SK-MEL-5 (cell line): ENCODE measurements at places on chromosomes 4 and X. TPM values are rescaled to one million over a fixed set of nuclear protein-coding genes. Genes with fewer than 3 reads are reported as not detected.

DNA sequence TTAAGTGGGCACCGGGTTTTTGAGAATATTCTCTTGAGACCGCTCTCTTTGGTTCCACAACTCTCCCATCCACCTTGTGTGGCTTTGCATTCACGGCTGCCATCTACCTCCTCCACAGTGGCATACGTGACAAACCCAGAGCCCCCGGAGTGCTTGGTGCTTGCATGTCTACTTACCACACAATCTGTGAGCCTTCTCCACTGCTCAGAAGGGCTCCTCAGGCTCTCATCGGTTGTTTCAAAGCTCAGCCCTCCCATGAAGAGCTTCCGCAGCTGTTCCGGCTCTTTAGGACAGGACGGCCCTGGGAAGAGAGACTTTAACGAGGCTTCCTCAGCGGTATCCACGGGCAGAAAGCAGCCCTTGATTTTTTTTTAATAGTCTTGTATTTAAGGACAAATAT is 167.6 kb upstream of the ANK2 start:
- no peak for DNase-seq

CXCR3 gene
- total RNA-seq: not detected in 2 replicates

- DNase-seq: no peak
Observed at GRCh38 chr4:189033801-189034347, 894.6 kb downstream of the TRIML1 start.

SMIM10L2A gene
- total RNA-seq: 0.03 TPM in 1 of 2 replicates, not detected in the other

DNA sequence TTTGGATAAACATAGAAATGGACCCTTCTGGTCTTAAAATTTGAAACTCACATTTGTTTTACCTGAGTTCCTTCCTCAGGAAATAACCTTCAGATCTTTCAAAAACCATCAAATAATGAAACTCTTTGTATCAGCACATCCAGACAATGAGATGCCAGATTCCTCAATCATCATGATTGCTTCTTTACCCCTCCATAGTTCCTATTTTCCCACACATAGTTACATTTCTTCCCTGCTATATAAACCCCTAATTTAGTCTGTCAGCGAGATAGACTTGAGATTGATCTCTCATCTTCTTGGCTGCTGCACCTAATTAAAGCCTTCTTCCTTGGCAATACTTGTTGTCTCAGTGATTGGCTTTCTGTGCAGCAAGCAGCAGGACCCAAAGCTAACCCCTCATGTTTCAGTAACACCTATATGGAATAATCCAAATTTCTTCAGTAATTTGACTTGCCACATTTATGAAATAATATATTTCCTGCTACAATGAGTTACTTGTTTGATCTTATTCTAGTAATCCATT is 83.9 kb upstream of the BANK1 start:
- DNase-seq: no peak

GAB3 gene
- 0.40 and 0.61 TPM in 2 replicates for total RNA-seq

GRCh38 chrX:120235284-120235683 is 15.3 kb upstream of the ZBTB33 start:
- peak; percentile 8 for DNase-seq

GRCh38 chr4:178202422-178202821 is 760.2 kb upstream of the AGA start:
- no peak for DNase-seq

GRCh38 chr4:54587107-54587891 is 70.5 kb upstream of the KIT start:
- DNase-seq: no peak

GRCh38 chrX:51456814-51457213 is 39.6 kb downstream of the NUDT11 start:
- peak; percentile 54 for DNase-seq

HS3ST1 gene
- total RNA-seq: 0.21 and 1.3 TPM in 2 replicates

GRCh38 chrX:16207634-16208033 is 40.4 kb downstream of the MAGEB17 start:
- no peak for DNase-seq

AASDH gene
- total RNA-seq: 11.1 and 15.7 TPM in 2 replicates

RELL1 gene
- total RNA-seq: 33.3 and 40.7 TPM in 2 replicates

DNA sequence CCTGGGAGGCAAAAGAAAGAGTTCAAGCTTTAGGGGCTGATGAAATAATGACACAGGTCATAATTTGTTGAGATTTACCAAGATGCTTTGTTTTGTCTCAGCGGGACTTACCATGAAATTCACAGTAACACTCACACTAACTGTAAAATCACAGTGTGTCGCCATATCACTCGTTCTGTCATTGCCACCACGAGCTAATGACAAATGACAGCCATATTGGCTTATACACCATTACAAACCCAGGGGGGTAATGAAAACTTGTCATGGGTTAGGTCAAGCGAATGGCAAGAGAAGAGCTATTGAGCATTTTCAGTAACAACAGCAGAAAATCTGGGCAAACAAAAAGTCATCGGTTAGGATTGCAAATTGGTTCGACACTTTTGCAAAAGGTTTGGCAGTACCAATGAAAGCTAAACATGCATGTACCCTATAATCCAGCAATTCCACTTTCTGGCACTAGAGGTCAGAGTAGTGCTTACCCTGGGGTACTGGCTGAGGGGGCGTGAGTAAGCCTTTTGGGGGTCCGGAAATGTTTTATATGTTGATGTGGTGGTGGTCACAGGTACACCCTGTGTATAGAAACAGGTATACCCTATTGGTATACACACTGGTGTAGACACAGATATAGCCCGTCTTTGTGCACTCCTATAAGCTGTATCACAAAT is 83.9 kb upstream of the RAI2 start:
- peak; percentile 47 for DNase-seq
